ENCODE measurements at places on chromosomes 1 and 21.

- no peak for DNase-seq
These were observed 19.5 kb downstream of the ATF3 start for GRCh38 chr1:212628046-212628445.

GRCh38 chr21:17257784-17258183 lies 255.1 kb upstream of the CXADR start:
- DNase-seq = no peak

- DNase-seq = no peak
These were observed 5.9 kb downstream of the CHRM3 start for GRCh38 chr1:239392271-239392670.

DNA sequence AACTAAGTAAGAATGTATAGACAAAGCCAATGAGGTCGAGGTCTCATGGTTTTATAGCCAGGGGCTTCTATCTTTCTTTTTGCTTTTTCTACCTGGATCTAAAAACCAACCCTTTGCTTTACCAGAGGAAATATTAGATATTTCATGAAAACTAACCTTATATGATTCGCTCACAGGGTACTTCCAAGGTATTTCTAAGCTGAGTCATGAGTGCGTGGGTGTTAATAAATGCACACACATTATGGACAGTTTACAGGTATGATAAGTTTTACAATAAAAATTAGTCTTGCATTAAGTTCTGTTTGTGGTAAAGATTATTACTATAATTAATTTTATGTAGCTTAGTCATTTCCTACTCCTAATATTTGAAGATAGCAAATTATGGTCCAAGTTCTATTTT lies 217.2 kb downstream of the CHRM3 start:
- no peak for DNase-seq

- no peak for DNase-seq
These were observed 97.1 kb downstream of the AK5 start for GRCh38 chr1:77378723-77379535.

DNA sequence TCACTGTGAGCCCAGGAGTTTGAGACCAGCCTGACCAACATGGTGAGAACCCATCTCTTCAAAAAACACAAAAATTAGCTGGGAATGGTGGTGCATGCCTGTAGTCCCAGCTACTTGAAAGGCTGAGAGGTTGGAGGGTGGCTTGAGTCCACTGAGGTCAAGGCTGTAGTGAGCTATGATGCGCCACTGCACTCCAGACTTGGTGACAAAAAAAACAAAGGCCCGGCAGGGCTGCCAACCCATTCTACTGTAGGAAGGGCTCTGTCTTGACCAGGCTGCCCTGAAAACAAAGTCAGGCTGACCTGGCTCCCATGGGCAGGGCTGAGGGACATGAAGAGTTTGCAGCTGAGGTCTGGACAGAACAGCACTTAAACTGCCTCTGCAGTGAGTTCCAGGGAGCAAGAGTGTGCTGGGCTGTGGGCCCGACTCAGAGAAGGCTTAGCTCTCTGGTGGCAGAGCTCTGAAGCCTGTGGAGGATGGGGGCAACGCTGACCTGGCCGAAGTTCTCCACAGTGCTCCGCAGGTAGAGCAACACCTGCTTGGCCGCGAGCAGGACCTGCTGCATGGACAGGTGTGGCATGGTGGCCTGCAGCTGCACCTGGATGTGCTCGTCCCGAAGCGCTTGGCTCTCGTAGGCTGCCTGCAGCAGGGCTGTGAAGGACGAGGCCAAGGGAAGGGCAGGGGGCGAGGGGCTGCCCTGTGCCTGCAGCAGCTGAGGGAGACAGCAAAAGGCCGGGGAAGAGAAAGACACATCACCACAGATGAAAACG lies 42.4 kb downstream of the URB1 start:
- no peak for DNase-seq

DNA sequence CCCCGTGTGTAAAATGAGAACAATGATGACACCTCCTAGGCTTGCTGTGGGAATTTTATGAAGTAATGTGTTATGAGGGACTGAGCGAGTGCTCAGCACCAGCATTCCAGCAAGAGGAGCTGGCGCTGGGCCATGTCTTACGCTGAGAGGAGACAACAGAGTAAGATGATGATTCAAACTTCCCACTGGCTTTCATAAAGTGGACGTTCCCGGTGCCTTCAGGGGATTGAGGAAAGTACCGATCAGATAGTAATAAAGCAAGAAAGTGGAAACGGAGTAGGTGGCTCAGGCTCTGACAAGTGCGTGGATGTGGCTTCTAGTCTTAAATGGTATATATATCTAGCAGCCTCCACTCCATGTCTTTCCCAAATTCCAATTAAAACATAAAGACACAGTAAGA lies 23.8 kb downstream of the EPHA10 start:
- no peak for DNase-seq

DNA sequence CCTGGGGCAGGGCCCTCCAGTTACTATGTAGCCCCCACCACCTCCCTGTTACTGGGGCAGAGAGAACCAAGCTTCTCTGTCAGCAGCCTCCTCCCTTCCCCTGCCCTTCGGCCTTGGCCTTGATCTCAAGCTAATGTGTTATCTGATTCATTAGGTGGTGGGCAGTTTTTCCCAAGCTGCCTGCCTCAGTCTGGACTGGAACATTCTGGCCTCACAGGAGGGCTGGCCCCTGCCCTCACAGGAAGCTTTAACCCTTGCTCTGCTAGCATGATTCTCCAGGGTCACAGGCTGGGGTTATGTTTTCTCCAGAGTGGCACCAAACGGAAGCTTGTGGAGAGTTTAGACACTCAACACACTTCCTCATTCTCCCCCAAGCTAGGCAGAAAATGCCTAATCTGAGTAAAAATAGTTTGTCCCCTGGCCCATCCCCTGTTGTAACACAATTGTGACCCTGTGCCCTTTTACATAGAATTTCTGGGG lies 37.2 kb upstream of the SLC6A9 start:
- no peak for DNase-seq

- DNase-seq = peak; percentile 88
These were observed 9.2 kb upstream of the GALE start for GRCh38 chr1:23809751-23810171.

- no peak for DNase-seq
These were observed 634.9 kb downstream of the LMO4 start for GRCh38 chr1:87963556-87963955.

GRCh38 chr1:168585191-168585590 lies 8.8 kb downstream of the XCL1 start:
- DNase-seq = no peak

DNA sequence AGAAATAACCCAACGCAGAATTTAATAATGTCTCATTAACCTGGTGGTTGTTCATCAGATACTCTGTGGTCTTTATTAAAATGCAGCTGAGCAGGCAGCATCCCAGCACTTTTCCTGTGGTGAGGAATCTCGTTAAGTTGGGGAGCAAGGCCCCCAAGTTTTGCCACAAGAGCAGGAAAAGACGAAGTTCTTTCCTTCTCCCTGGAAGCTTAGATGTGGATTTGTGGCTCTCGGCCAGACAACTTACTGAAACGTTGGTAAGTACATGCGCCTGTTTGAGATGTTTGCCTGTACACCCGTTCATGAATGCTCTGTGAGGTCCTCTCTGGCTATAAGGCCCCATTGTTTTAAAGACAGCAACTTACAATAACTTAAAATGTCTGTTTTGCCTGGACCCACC lies 34.3 kb upstream of the PDE9A start:
- no peak for DNase-seq

DNA sequence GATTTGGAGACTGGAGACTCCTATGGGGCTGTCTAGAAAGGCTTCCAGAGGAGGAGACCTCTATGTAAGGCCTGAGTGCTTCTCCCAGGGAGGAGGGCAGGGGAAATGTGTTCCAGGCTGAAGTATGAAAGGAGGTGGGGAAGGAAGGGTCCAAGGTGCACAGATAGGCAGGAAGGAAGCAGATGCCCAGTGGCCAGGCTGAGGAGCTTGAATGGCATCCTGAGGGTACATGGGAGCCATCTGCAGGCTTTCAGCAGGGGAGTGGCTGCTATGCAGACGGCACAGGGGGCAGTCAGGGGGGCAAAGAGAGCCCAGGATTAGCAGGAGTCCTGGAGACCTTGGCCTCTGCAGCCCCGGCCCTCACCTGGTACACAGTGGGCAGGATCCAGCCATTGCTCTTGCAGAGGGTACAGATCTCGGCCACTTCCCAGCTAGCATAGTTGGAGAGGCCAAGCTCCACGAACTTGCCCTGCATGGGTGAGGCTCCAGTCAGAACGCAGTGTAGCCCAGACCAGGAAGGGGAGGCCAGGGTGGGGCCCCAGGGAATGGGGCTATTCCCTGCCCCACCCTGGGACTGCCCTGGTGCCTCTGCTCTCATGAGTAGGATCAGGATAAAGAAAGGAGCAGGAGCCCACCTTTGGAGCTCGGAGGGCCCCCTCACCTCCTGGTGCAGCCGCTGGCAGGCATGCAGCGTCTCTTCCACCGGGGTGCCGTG lies 4.0 kb downstream of the AKR7A2 start:
- DNase-seq = no peak

DNA sequence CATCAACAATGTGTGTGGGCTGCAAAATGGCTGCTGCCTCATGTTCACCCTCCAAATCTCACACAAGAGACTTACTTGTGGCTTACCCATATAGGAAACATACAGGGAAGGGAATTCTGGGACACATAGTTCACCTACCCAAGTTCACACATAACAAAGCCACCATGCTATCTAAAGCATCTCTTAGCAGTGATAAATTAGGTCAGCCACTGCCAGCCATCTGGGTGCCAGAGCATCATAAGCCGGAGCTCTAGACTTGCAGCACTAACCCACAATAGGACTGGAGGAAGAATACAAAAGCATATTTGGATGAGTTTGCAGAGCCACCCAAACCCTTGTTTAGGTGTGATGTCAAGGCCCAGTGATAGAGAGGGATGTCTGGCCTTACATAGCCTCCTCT lies 321.7 kb downstream of the SEC16B start:
- no peak for DNase-seq

DNA sequence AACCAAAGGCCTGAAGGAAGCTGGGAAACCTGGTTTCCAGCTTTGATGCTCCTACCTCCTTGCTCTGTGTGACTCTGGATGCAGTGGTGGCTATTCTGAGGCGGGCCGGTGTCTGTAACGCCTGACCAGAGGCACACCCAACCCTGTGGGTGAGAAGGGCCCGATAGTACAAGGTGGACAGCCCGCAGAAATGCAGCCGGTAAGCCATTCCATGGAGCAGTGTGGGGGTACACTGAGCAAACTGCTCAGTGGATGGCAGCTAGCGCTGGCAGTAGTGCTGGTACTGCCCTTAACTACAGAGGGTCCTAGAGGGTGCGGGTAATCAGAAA lies 36.0 kb downstream of the AHDC1 start:
- no peak for DNase-seq

DNA sequence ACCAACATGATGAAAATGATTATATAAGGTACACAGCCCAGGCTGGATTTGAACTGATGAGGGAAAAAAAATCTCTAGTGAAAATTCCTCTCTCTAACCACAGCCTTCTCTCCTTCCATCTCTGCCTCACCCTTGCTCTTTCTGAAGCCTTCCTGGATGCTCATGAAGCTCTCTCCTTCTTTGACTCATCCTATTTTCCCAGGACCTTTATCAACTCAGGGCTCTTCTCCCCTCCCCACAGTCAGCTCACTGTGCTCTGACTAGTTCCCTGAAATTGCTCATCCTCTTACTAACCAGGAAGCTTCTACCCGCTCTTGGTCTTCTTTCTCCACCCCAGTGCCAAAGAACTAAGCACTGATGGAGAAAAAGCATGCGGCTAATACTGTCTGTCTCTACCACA lies 46.4 kb upstream of the ERG start:
- no peak for DNase-seq

- DNase-seq = no peak
These were observed 7.9 kb downstream of the RD3 start for GRCh38 chr1:211483896-211484612.

DNA sequence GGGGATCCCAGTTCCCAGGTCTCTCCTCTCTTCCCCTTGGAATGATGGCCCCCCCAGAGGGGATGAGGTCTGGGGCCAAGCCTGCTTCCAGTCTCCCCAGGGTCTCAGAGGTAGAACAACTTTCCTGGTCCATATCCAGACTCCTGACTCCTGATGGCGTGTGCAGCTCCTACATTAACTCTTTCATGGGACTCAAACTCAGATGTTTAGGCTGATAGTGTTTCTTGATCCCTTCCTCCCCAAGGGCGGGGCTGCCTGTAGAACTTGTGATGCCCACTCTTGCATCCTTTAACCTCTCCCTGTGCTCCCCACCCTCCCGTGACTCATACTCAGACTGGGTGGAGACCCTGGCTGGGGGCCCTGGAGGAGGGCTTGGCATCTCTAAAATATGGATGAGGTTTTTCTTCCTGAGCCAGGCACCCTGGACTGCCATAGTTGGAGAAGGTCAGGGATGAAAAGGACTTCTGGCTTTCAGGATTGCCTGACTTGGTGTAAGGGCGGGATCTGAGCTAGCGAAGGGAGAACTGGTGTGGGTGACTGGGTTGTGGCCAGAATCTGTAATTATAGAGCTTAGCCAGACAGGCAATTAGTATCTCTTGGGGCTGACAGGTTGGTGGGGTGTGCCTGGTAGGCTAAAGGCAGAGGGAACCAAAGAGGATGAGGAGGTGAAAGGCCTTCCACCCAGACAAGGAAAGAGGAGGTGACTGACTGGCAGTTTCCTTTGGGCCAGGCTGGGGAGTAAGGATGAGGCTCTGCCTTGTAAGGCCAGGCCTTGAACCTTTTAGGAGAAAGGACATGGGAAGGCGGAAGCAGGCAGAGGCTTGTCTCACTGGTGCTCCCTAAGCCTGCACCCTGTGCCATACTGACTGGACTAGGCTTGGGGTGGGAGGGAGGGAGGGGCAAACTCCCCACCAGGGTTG lies 1.5 kb downstream of the ATP8B2 start:
- peak; percentile 20 for DNase-seq

DNA sequence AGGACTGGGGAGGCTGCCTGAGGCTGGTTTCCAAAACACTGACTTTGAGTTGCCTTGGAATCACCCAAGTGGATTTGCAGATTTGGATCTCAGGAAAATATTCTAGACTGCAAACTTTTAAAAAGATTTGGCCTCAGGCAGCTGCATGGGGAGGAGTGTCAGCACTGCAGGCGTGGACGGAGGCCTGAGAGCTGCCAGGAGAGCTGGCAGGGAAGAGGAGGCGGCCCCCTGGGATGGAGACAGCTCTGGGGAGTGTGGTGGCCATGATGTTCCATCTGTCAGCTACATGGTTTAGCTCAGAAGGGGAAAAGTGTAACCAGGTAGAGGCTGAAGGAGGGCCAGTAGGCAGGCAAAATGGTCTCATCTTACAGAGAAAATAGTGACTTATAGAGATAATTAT lies 72.1 kb downstream of the VPS26C start:
- DNase-seq = no peak

GRCh38 chr1:225415967-225416745 lies 11.7 kb downstream of the LBR start:
- DNase-seq = no peak

Measured in CD4-positive, alpha-beta T cell treated with Interleukin-21 for 1 hour (primary cell).